MV-4-11 (cell line): ENCODE measurements at places on chromosomes 5 and 9.
A peak's percentile ranks its signal among the peaks of the same experiment; 100 is the strongest.

- DNase-seq = no peak
Observed at GRCh38 chr9:134533850-134534588, 107.6 kb upstream of the COL5A1 start.

GRCh38 chr5:178590924-178591423, 781 bp upstream of the COL23A1 start:
- DNase-seq = no peak

DNA sequence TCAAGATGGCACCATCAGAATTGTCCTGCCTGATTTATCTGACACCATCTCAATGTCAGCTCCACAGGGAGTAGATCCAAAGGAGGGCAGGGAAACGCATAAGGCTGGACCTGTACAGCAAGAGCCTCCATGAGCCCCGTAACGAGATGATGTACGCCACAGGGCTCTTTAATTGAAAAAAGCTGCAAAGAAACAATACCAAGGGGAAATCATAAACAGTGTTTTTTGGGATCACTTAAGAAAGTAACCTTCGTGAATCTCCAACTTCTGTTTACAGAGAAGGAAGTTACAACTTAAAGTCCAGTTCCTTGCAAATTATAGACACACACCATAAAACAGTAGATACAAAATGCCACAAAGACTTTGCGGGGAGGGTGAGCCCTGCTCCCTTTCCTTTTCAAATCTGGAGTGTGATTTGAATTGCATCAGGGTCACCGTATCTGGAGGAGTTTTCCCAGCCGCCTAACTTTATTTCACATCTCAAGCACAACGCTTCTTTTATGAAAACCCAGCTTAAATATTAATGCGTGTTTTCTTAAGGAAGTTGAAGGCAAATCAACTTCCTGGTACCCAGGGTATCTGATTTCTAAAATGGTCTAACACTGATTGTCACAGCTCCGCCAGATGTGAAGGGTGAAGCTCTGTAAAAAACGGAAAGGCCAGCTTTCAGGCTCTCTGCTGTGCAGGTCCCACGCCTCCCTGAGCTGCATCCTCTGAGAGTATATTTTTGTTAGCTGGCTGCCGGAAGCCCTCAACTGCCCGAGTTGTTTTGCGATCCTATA, 88.9 kb downstream of the EBF1 start:
- DNase-seq = peak; percentile 23

GRCh38 chr5:139188558-139189270, 9.5 kb downstream of the SIL1 start:
- DNase-seq = no peak

DNA sequence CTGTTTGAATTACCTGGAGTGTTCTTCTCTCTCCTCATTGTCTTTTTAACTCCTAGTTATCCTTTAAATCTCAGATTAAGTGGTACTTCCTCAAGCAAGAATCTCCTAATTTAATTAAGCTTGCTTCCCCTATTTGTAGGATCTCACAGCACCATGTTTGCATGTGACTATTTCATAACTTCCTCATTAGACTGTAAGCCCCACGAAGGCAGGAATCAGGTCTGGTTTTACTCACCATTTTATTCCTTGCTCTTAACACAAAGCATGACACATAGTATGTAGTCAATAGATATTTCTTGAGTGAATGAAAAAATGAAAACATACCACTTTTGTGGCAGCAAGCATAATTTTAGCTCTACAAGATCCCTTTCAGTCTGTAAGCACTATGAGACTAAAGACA, 1.3 kb upstream of the ERMP1 start:
- peak; percentile 82 for DNase-seq

DNA sequence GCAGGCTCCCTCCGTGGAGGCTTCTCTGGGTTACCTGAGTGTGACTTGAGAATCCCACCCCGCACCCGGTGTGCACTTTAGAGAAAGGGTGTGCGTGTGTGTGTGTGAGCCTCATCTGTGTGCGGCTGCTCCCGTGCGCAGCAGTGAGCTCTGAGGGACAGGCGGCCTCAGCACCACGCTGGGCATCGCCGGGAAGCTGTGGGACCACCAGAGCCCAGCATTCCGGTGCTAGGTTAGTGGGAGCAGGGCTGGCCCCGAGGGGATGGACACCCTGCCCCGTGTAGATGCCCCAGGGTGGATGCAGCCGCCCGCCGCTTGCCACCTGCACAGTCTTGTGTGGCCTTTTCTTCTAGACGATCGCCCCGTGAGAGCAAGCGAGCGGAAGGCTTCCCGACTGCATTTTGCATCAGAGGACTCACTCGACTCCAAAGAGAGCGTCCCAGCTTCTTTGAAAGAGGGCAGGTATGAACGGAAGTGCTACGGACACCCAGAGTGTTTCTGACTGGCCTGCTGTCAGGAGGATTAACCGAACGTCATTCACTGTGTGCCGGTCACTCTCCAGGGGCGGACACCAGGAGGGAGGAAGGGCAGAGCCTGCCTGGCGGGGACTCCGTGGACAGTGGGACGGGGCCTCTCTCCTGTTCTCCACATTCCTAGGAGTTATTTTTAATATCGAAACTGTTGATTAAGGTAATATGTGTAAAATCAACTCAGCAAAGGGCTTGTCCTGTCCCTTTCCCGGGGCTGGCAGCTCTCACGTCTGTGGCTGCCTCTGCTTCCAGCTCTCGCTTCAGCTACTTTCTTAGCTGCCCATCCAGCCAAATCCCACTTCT, 12.2 kb downstream of the CEP72 start:
- no peak for DNase-seq

DNA sequence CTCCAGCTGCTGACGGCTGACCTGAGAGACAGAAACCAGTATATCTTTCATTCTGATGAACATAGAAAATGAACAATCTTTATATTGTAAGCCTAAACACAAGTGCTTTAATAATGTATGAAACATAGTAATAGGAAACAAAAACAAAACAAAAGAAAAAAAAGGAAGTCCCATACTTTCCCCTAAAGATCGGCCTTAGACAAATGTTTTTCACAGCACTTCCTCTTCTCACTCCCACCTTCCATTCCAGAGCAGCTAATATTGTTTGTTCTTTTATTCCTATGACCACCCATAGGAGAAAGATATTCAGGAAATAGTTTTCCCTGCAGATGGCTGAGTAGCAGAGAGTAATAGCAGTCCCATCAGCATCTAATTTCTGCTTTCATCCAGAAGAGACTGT, 194.4 kb upstream of the SLC27A6 start:
- DNase-seq = peak; percentile 30
